ENCODE measurements at places on chromosomes 5 and 9. TPM values are rescaled to one million over a fixed set of nuclear protein-coding genes. Genes with fewer than 3 reads are reported as not detected.

DNA sequence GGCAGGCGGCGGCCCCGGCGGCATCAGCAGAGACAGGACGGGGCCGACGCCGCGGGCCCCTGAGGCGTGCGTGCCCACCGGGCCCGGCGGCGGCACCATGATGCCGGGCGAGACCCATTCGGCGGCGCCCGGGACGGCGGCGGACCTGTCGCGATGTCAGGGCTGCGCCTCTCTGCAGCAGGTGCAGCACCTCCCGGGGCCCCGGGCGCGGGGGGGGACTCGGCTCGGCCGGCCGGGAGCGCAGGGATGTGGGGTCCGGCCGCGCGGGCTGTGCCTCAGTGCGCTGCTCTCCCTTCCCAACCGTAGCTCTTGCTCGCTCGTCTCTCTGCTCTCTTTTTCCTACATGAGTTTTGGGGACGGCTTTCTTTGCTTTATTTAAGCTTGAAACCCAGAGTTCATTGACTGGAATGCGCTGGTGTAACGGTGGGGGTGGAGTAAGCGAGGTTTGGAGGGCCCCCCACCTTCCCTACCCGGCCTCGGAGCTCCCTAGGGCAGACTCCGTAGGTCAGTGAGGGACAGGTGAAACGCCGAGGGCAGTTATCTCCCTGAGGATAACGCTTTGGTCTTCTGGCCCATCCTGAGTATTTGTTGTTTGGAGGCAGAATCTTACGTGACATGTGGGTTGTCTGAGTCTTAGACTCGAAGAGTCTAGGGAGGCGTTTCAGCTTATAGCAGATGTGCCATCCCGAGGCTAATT is 490 bp downstream of the ICE1 start:
- H3K4me3 ChIP-seq, result peak overlapping the region; percentile 57
- peaks cover 12% of the 10 kb centered on the region for H3K4me1 ChIP-seq
- DNase-seq, result no peak
- H3K36me3 ChIP-seq, result no peaks in the 10 kb centered on the region

GRCh38 chr9:127223810-127224177 is 40.8 kb upstream of the GARNL3 start:
- no peak overlapping the region for H3K27ac ChIP-seq
- H3K36me3 ChIP-seq, result no peaks in the 10 kb centered on the region
- DNase-seq, result no peak
- peaks cover 9% of the 10 kb centered on the region for H3K4me1 ChIP-seq

GRCh38 chr5:179209359-179210150 is 135.7 kb downstream of the ADAMTS2 start:
- H3K27ac ChIP-seq, result no peak overlapping the region
- no peaks in the 10 kb centered on the region for H3K36me3 ChIP-seq
- no peak overlapping the region for H3K4me3 ChIP-seq
- no peaks in the 10 kb centered on the region for H3K4me1 ChIP-seq

GRCh38 chr5:515273-515836 is 8.9 kb downstream of the SLC9A3 start:
- H3K4me3 ChIP-seq, result no peak overlapping the region
- no peak overlapping the region for H3K27ac ChIP-seq
- no peaks in the 10 kb centered on the region for H3K4me1 ChIP-seq
- H3K36me3 ChIP-seq, result no peaks in the 10 kb centered on the region
- DNase-seq, result no peak
- no peaks in the 10 kb centered on the region for H3K27me3 ChIP-seq

DNA sequence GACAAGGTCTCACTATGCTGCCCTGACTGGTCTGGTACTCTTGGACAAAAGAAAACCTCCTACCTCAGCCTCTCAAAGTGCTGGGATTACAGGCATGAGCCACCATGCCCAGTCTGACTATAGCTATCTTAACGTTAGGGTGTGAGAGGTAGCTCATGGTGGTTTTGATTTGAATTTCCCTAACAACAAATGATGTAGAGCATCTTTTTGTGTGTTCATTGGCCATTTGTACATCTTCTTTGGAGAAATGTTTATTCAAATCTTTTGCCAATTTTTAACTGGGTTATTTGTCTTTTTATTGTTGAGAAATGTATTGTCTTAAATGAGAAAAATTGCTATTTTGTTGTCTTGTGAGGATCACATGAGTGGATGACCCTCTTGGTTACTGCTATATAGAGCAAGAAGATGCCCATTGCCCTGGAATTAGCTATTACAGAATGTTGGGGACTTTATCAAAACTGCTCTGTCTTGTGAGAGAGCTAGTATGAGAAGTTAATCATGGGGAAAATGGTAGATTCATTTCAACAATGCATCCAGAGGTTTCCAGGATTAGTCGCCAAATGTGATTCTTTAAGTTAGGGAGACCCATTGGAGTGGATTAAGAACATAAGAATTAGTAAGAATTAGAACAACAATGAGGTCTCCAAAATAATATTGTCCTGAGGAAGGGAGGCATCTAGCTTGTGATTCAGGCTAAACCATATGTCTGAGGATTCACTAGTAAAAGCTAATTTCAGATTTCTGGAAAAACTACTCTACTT is 124.3 kb upstream of the MOCS2 start:
- no peaks in the 10 kb centered on the region for H3K4me1 ChIP-seq
- no peak overlapping the region for H3K4me3 ChIP-seq
- H3K27ac ChIP-seq, result no peak overlapping the region
- no peak for DNase-seq
- no peaks in the 10 kb centered on the region for H3K36me3 ChIP-seq
- H3K27me3 ChIP-seq, result no peaks in the 10 kb centered on the region

DNA sequence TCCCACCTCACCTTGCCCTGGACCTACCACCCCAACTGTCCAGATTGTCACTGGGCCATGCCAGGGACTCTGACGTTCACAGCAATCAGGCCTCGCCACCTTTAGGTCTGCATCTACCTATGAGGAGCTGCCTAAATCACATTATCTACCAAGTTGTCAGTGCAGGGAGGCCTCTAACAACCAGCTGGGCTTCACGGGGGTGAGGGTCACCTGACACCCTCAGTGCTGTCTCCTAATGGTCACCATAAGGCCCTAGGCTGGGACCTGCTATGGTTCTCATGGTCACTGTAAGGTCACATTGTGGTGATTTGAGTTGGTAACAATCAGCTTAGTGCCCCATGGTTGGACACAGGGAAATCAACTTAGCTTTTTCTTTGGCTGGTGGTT is 119.2 kb upstream of the CXCL14 start:
- H3K27me3 ChIP-seq, result no peaks in the 10 kb centered on the region
- no peak for DNase-seq
- H3K36me3 ChIP-seq, result no peaks in the 10 kb centered on the region
- no peak overlapping the region for H3K27ac ChIP-seq
- H3K4me1 ChIP-seq, result no peaks in the 10 kb centered on the region
- H3K4me3 ChIP-seq, result no peak overlapping the region

Gene HARS2
- 21.4 TPM for total RNA-seq

Gene QSOX2
- 28.6 TPM for total RNA-seq

GRCh38 chr9:97758334-97758916 is 61.3 kb upstream of the XPA start:
- H3K4me1 ChIP-seq, result no peaks in the 10 kb centered on the region
- no peaks in the 10 kb centered on the region for H3K36me3 ChIP-seq
- no peak overlapping the region for H3K27ac ChIP-seq
- H3K27me3 ChIP-seq, result no peaks in the 10 kb centered on the region
- H3K4me3 ChIP-seq, result no peak overlapping the region
- DNase-seq, result no peak

- no peaks in the 10 kb centered on the region for H3K4me1 ChIP-seq
- no peaks in the 10 kb centered on the region for H3K36me3 ChIP-seq
- no peak for DNase-seq
- H3K4me3 ChIP-seq, result no peak overlapping the region
- H3K27me3 ChIP-seq, result no peaks in the 10 kb centered on the region
- no peak overlapping the region for H3K27ac ChIP-seq
Measured at GRCh38 chr9:10148796-10149195, 464.0 kb downstream of the PTPRD start.

- DNase-seq, result no peak
- peaks cover 9% of the 10 kb centered on the region for H3K36me3 ChIP-seq
- no peaks in the 10 kb centered on the region for H3K27me3 ChIP-seq
- H3K4me3 ChIP-seq, result peak overlapping the region; percentile 84
Measured at GRCh38 chr9:137255448-137256114, 454 bp downstream of the NELFB start.

Gene SLC25A25
- total RNA-seq, result 18.5 TPM

Gene PCDHA9
- 0.36 TPM for total RNA-seq

Gene SPARC
- 438 TPM for total RNA-seq

Gene FBP1
- total RNA-seq, result 1.0 TPM

DNA sequence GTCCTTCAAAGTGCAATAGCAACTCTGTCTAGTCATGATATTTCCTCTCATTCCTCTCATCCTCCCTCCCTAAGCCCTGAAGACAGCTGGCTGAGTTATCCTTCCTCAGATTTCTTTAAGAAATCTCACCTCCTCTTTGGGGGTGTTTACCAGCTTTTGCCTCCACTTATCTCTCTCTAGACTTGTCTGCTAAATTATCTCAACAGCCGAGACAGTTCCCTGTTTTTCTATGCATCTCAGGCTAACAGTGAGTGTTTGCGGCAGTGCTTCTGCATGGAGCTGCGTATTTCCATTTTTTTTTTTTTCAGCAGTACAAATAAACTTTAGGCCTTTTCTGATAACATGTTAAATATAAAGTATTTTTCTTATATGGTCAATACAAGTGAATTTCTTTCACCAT is 20.9 kb downstream of the KCTD16 start:
- H3K4me3 ChIP-seq, result no peak overlapping the region
- no peak for DNase-seq
- no peaks in the 10 kb centered on the region for H3K27me3 ChIP-seq
- H3K27ac ChIP-seq, result no peak overlapping the region
